Occipital lobe (tissue), 3 donors: ENCODE measurements at places on chromosomes 6 and 20.
A peak's percentile ranks its signal among the peaks of the same experiment; 100 is the strongest.

GRCh38 chr6:123622780-123623179 lies 14.0 kb downstream of the TRDN start:
- DNase-seq = no peak

GRCh38 chr6:145110109-145110508 lies 625.2 kb downstream of the EPM2A start:
- DNase-seq = no peak

DNA sequence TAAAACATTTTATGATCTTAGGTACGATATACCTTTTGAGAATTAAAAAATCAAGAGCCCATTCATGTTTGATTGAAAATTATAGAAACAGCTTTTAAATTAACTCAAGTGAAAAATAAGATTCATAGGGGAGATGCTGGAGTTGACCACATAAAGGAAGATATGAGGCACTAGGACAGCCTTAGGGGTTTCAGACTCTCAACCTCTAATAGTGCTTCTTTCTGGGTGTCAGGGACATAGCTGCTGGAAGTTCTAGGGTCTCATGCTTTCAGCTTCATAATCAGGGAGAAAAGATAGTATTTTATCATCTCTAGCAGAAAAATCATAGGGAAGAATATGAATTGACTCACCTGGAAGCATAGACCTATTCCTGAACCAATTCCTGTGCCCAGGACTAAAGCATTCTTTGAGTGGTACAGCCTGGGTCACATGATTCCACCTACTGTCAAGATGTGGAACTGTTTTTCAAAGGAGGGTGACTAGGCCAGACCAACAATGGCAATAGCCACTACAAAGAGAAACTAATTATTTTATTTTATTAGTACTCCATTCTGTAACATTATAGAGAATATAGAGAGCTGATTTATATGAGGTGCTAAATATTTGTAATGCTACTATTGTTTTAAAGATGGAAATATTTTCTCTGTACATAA lies 27.8 kb upstream of the CENPW start:
- DNase-seq = no peak

- no peak for DNase-seq
Measured at GRCh38 chr6:80214436-80215022, 108.1 kb downstream of the BCKDHB start.

DNA sequence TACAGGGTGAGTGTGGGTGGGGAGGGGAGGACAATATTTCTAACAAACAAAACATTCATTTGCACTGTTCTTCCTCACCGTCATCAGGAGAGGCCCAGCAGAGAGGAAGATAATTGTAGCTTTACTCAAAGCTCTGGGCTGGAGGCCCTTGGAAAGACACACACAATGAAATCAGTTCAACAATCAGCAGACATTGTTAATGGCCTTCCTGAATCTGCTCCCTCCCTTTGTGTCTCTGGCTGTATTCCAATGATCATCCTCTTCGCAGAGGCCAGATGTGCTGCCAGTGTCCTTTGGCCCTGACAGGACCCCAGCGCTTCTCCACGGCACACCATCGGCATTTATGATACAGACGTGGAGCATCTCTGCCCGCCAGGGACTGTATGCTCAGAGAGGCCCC lies 44.6 kb upstream of the LRFN2 start:
- no peak for DNase-seq

- DNase-seq = no peak
Measured at GRCh38 chr6:137217801-137218472, 1.2 kb downstream of the IFNGR1 start.

- DNase-seq = no peak
Measured at GRCh38 chr6:113380591-113380990, 476.6 kb upstream of the MARCKS start.

- no peak for DNase-seq
Measured at GRCh38 chr20:528923-529604, 14.5 kb downstream of the CSNK2A1 start.

DNA sequence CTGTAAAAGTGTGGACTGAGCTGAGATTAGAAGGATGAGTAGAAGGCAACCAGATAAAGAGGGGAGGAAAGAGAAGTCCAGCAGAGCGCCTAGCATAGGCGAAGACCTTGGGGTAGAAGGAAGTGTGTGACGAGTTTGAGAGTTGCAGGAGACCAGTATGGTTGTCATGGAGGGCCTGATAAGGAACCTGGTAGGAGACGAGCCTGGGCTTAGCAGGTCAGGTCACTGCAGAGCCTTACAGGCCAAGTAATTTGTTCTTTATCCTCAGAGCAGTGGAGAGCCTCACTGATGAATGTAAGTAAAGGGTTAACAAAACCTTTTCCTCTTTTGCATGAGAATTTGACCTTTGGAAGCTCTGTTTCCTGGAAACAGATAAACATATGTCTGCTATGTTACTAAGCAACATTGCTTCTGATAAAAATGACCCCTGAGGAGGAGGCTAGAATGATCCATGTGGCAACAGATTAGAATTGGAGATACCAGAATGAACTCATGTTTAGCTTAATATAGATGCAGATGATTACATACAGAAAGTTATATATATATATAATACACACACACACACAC lies 2.9 kb upstream of the TMEM74B start:
- DNase-seq = no peak

DNA sequence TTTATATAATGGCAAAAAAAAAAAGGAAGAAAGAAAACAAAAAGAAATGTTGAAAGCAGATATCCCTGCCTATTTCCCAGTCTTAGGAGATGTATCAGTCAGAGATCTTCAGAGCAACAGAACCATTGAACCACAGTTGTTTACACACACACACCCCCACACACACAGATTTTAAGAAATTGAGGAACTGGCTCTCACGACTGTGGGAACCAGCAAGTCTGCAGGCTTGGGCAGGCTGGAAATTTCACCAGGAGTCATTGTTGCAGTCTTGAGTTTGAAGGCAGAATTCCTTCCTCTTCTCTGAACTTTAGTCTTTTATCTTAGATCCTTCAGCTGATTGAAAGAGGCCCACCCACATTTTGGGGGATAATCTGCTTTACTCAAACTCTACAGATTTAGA lies 380.9 kb downstream of the CDKAL1 start:
- no peak for DNase-seq

- no peak for DNase-seq
Measured at GRCh38 chr6:101716387-101716786, 322.9 kb downstream of the GRIK2 start.

DNA sequence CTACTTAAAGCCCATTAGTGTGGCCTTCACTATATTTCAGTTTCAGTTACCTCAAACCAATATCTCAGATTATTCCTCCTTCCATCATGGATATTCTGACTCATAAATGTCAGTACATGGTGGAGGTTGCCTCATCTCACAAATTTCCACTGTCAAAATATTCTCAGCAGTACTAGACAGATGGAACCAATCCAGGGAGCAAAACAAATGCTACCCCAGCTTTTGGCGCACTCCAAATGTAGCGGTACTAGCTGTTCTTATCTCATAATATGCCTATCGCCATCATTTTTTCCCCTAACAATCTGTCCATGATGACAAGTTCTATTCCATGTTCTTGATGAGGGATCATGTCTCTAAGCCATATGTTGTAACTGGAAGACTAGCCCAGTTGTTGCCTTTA lies 1026.1 kb downstream of the KIF16B start:
- DNase-seq = no peak

GRCh38 chr6:125639466-125640020 lies 109.9 kb upstream of the HEY2 start:
- DNase-seq = no peak

DNA sequence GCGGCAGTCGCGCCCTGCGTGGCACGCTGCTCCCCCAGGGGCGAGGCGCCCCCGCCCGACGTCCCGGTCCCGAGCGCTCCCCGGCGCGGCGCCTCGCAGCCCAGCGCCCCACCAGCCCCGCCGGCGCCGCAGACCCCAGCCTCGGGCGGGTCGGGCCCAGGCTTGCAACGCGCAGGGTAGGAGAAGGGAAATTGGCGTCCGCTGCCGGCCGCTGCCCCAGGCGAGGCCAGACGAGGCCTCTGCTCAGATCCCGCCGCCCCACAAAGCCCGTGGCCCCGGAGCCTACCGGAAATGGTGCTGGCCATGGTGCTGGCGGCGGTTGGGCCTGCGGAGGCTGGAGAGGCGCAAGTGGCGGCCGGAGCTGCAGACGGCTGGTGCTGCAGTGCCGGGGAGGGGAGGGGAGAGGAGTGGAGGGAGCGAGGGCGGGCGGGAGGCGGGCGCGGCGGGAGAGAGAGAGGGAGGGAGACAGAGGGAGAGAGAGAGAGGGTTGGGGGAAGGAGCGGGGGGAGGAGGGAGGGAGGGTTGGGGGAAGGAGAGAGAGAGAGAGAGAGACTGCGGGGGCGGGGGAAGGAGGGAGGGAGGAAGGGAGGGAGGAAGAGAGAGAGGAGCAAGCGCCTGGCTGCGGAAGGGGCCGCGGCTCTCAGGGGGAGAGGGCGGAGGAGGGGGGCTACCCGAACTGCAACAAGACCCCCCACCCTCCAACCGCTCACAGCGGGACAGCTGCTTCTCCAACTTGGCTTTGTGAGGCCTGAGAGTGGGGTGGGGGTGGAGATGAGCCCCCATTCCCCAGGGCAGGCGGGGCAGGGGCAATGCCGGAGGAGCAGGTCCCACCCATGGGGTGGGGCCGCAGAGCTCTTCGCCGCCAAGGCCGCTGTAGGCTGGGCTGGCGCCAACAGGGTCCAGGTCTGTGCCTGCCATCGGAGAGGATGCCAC lies at the start of gene STMN3:
Gene STMN3 (minus strand): TSS at position 384 of the 933 bp plus-strand sequence. CDS start 79 bp downstream, at position 305.
- DNase-seq = peak; percentile 92

GRCh38 chr6:148231572-148231971 lies 111.1 kb upstream of the SASH1 start:
- no peak for DNase-seq

DNA sequence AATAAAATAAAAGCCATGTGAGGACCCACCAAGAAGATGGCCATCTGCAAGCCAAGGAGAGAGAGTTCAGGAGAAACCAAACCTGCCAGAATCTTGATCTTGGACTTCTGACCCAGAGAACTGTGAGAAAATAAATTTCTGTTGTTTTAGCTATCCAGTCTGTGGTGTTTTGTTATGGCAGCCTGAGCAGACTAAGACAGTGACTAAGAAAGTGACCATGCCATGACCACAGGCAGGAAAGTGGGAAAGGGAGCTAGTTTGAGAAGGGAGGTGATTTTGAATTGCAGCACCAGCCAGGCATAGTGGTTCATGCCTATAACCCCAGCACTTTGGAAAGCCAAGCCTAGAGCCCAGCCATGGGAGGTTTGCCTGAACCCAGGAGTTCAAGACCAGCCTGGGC lies 21.9 kb upstream of the C6orf62 start:
- no peak for DNase-seq

DNA sequence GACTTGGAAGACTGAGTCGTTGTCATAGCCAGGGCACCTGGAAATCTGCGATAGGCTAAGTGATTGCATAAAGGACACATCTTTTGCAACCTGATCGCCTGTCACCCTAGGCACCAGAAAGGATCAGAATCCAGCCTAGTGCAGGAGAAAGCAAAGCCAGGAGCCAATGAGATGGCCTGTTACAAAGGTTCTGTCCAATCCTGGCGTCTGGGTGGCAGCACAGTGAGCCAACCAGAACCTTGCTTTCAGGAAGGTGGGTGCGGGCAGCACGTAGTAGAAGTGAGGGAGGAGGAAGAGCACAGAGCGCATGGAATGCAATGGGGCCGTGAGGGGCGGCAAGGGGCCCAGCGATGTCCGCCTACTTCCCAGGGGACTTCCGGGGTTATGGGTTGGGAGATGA lies 120.4 kb upstream of the GGTLC1 start:
- DNase-seq = no peak

GRCh38 chr20:32585011-32585585 lies at the start of gene NOL4L:
Gene NOL4L (minus strand): TSS chr20:32585333. CDS start chr20:32584890, 443 bp downstream.
- DNase-seq = peak; percentile 38

DNA sequence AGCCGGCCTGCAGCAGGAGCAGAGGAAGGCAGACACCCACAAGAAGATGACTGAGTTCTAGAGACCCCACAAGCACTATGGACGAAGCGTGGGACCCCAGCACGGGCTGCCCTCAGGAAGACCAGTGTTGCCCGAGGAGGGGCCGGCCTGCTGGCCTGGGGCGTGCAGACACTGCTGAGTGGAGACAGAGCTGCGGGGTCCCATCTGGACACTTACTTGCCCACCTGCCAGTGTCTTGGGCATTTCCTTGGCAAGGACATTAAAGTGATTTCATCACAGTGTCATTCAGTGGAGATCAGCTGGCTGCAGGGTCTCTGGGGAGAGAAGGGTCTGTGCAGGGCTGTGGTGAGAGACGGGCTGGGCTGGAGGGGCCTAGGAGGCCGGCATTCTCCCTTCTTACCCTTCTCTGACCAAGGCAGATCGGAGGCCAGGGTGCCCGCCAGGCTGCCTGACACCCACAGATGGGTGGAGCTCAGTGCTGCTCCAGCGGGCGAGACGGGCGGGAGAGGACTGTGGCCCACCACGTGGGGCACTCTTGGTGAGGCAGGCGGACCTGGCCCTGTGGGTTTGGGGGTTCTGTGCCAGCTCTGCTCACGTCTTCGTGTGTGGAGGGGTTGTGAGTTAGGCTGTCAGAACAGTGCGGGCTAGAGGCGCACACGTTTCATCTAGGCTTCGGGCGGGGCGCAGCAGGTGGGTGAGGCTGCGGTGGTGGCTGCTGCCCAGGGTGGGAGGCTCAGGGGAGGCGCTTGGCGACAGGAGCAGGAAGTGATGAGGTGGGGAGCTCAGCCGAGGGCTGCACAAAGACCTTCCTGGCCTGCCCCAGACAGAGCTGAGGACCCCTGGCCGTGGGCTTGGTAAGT lies at the start of gene LIME1:
Gene LIME1 (plus strand): TSS at position 806 of the 860 bp plus-strand sequence. CDS start 886 bp downstream, outside the sequence.
- no peak for DNase-seq

DNA sequence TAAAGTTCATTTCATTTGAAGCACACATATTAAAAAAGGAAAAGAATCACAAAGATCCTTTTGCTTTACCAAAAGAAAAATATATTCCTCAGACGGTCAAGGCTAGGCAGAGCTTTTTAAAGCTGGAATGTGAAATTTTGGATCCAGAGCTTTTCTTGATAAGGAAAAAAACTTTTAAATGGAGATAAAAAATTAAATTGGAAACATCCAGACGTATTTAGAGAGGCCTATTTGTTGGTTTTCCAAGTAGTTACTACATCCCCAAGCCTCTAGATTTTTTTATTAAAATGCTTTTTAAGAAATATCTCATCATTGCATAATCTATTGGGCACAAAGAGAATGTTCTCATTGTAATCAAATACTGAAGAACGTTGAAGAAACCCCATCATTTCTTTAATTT lies 385.7 kb upstream of the CITED2 start:
- no peak for DNase-seq

DNA sequence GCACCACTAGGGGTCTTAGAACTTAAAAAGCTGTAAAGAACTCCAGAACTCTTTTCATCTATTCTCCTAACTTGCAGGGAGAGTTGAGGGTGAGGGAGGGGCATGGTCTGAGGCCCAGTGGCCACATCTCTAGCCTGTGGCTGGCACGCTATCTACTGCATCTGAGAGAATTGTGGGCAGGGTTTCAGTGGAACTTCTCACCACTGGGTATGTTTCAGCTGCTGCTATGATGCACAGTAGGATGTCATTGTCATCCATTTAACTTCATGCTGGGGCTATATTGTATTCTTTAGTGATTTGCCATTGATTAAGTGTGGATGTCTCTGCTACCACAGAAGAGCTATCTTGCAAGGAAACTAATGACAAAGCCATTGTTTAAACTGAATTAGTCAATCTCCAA lies 4.5 kb downstream of the TMEM14A start:
- no peak for DNase-seq
